Glomerular endothelial cell (primary cell): ENCODE measurements at places on chromosomes 2 and 18.

DNA sequence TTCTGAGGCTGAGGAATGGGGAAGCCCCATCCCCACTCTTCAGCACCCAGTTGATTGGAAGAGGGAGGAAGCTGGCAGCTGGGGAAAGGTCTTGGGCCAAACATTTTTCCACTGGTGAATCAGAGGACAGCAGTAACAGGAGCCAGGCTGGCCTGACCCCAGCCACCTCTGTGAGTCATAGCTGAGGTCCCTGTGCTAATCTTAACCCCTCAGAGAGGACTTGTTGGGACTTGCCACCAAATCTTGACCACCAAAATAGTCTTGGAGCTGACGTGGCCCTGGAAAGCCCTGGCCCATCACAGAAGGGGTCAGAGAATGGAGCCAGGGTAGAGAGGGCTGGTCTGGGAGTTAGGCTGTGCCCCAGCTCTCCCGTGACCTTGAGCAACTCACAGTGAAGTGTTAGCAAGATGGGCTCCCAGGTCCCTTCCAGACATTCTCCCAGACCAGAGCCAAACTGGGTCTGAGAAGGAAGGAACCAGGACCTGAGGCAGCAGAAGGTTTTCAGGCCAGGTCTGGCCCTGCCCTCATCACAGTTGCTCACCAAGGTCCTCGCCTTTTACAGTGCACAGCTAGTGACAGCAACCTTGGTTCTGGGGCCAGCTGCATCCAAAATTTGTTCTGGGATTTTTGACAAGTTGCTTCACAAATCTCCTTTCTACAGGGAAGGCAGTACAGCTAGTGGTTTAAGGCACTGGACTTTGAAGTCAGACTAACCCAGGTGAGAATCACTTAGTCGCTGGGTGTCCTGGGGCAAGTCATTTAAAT is 266.6 kb downstream of the CYP26B1 start:
- no peak for DNase-seq

GRCh38 chr18:10851824-10852319 is 297.5 kb downstream of the PIEZO2 start:
- peak; percentile 47 for DNase-seq

DNA sequence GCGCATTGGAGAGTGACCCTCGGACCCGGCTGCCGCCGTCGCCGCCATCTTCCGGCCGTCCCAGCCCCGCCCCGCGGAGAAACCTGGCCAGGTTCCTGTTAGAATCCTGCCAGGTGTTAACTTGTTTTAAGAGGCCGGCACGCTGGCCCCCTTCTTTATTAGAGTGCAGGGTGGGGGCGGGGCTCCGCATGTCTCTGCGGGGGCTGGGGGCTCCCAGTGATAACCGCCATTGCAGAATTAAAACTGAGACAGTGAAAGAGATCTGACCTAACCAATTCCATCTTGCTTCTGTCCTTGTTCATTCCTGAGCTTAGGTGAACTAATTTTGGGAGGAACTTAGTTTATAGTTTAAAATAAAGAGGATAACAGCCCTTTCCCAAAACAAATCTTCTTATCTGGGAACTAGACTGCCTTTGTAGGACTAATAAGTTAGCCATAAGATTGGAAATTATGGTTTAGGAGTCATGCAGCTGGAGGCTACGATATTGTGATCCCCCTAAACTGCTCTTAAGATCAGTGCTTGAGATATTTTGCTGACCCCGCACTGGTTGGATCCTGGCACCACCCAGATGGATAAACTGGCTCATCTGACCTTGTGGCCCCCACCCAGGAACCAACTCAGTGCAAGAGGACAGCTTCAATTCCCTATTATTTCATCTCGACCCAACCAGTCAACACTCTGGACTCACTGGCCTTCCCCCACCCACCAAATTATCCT is 543 bp upstream of the STARD7 start:
- no peak for DNase-seq

- no peak for DNase-seq
Observed at GRCh38 chr2:217784996-217785543, 217.7 kb downstream of the TNS1 start.

GRCh38 chr2:120105360-120105759 is 92.5 kb downstream of the EPB41L5 start:
- no peak for DNase-seq

DNA sequence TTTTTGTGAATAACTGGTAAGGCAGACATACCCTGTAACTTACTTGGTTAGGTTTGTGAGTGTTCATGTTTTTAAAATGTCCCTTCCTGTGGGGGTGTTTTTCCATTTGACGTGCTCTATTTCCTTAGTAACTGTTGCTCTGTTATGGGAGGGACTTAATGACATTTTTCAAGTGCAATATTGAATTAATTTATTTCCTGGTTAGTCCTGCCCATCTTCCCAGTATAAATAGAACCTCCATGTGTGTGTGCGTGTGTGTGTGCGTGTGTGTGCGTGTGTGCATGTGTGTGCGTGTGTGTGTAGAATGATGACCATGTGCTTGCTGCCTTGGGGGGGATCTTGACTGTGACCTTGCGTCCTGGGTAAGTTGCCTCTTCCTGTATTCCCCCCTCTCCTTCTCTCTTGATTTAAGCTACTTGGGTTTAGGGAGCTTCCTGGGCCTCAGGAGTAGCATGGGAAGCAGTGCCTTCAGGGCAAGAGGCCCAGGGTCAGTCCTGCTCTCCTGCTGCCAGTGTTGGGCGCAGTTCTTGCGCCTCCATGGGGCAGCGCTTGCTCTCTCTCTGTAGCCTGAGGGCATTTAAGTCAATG is 163.9 kb downstream of the LDLRAD4 start:
- peak; percentile 78 for DNase-seq

- no peak for DNase-seq
Observed at GRCh38 chr2:128876986-128877983, 558.6 kb upstream of the HS6ST1 start.

DNA sequence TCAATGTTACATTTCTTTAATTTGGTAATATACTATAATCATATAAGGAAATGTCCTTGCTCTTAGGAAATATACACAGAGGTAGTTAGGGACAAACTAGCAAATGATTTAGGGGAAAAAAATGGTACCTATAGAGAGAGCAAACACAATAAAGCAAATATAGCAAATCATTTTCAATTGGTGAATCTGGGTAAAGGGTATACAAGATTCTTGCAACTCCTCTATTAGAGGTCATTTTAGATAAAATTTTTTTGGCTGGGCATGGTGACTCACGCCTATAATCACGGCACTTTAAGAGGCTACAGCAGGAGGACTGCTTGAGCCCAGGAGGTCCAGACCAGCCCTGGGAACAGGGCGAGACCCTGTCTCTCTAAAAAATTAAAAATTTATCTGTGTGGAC is 44.4 kb downstream of the STRN start:
- DNase-seq: no peak

DNA sequence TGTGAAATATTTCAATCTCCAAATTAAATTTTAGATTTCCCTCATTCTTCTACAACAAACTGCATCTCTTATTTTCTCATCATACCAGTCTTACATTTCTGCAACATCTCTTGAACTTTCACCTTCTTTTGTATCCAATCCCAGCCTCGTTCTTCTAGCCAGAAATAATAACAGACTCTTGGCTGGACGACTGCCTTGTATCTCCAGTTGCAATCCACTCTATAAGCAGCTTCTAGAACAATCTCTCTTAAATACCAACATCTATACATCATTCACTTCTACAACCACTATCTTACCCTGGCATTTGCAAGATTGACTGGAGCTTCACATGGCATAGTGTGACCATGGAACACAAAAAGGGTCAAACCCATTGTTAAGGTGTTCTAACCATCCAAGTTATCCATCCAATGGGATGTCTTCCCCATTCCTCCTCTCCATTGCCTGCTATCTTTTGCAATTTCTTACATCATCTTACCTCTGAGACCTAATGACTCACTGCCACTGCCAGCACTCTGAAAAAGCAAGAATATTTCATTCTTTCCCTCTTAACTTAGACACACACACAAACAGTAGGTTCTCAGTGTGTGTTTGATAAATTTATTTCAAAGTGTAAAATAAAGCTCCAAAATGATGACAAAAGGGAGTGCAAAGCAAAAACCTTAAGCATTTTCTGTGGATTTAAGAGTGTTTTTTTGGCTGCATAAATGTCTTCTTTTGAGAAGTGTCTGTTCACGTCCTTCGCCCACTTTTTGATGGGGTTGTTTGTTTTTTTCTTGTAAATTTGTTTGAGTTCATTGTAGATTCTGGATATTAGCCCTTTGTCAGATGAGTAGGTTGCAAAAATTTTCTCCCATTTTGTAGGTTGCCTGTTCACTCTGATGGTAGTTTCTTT is 145.6 kb downstream of the METTL4 start:
- DNase-seq: no peak
